ENCODE measurements at places on chromosomes 7 and 10. TPM values are rescaled to one million over a fixed set of nuclear protein-coding genes. Genes with fewer than 3 reads are reported as not detected.

The SH2D4B gene
- not detected for polyA plus RNA-seq

The CLEC2L gene
- not detected for polyA plus RNA-seq

GRCh38 chr7:24227068-24227467, 56.9 kb upstream of the NPY start:
- peak; percentile 0 for DNase-seq

The ZFYVE27 gene
- polyA plus RNA-seq = 26.8 TPM

The ACTL6B gene
- not detected for polyA plus RNA-seq

The GIMAP7 gene
- polyA plus RNA-seq = 557 TPM
